ENCODE measurements at places on chromosomes 1 and 21.

GRCh38 chr21:35810431-35810970, 249.8 kb downstream of the SETD4 start:
- DNase-seq: no peak

DNA sequence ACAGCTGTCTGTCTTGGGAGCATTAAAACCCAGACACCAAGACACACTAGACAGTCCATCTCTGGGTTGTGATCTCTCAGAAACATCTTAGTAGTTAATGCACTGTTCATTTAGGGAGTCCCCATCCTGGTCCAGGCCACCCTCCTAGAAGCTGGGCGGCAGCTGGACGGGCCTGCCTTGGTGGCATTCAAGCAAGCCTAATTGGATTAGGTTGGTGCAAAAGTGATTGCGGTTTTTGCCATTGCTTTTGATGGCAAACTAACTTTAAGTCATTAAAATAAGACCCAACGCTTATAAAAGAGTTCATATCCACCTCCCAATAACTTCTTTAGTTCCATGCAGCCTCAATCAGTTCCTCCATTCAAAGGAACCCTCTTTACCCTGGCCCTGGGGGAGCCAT, 21.7 kb downstream of the ATP5PO start:
- no peak for DNase-seq

DNA sequence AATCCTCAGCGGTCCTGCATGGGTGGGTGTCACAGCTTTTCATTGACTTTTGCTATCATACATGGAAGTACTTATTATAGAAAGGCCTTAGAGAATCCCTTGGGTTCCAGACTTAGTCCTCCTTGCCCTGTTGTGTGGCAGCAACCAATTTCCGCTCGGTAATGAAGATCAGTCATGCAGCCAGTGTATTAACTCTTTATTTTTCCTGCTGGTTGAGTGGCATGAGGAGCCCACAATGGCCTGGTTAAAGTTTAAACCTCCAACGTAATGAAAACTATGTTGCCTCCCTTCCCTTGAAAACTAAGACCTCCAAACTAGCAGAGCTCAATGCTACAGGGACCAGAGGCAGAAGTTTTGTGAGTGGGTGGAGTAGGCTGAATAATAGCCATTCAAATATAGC, 20.0 kb downstream of the CITED4 start:
- no peak for DNase-seq

DNA sequence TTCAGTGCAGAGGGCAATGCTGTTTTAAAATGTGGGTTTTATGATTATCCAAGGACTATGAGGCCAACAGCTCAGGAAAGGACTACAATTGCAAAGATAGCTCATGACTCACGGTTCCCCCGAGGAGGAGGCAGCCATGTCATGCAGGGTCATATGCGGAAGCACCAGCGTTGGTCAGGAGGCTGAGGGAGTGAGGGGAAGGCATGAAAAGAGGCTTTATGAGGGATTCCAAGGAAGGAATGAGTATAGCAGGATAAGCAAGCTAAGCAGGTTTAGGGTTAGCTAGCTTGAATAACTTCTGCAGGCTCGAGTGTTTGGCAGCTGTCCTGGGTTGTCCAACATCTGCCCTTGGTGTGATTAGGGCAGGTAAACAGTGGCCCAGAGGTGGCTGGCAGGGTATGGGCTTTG, 495.1 kb downstream of the SETD4 start:
- no peak for DNase-seq

DNA sequence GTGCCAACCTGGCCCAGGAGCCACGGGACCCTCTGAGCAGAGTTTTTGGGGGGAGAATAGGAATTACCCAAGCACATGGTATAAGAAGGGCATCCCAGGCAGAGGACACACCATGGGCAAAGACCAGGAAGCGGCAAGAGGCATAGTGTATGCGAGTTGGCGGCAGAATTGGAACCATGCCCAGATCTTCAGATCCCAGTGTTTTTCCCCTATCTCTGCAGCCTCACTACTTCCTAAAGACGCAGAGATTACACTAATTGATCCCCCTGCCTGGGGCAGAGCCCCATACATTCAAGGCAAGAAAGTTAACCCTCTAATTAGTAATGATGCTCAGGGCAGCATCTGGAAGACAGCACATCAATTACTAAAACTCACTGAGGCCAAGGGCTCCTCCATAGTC, 48.2 kb downstream of the SYT2 start:
- no peak for DNase-seq

DNA sequence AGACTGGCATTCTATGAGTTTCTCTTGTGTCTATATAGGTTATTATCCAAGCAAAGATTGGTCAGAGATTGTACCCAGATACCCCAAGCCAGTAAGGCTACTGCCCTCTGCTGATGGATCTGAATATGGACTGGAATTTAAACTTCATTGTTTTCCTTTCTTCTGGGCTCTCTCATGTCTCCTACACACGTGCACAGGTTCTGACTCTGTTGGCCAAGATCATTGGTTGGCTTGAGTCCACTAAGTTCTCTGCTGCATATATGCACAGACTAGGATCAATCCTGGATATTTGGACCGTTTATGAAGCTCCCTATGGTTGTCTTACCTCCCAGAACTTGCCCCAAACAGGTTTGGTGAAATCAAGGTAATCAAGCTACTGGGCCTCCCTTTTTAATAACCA, 69.7 kb downstream of the CC2D1B start:
- no peak for DNase-seq

- no peak for DNase-seq
Measured at GRCh38 chr1:93448983-93449804, 1.3 kb downstream of the FNBP1L start.

DNA sequence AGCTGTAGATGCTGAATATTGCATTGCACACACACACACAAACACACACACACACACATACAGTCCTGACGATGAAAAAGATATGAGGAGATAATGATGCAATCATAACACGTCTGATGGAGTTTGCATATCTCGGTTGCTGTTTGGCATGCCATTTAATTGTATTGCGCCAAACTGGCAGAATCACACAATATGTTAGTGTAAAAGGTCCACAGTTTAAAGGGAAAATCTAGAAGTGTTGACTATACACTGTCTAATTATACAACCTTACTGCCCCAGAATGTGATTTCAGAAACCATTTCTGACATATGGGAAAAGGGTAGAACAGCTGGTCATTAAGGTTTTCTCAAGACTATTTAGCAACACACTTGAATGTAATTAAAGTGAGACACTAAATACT, 123.7 kb upstream of the PROX1 start:
- DNase-seq: no peak

DNA sequence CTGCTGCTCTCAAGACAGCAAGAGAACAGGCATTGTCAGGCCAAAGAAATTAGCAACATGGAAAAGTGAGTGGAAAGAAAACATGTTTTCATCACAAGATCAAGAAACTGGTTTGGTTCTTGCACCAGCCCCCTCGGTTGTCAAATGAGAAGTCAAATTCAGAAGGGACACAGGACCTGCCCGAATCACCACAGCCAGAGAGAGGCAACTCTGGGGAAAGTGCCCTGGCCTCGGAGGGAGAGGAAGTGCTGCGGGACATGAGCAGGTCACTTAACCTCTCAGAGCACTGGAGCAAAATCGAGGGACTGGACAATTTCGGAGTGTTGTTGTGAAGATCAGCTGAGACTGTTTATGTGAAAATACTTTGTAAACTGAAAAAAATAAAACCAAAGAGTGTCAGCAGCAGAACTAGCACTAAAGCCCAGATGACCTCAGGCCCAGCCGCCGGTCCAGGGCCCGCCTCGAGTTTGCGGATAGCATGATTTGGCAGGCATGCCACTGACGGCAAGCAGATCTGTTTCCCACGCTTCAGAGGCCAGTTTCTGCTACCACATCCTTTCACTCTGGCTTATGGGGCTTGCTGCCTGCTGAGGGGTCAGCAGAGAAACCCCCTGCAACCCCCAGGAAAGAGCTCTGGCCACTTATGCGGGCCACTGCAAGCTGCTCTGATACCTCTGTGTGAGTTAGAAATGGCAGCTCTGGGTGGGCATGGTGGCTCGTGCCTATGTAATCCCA, 32.1 kb downstream of the CD247 start:
- no peak for DNase-seq

DNA sequence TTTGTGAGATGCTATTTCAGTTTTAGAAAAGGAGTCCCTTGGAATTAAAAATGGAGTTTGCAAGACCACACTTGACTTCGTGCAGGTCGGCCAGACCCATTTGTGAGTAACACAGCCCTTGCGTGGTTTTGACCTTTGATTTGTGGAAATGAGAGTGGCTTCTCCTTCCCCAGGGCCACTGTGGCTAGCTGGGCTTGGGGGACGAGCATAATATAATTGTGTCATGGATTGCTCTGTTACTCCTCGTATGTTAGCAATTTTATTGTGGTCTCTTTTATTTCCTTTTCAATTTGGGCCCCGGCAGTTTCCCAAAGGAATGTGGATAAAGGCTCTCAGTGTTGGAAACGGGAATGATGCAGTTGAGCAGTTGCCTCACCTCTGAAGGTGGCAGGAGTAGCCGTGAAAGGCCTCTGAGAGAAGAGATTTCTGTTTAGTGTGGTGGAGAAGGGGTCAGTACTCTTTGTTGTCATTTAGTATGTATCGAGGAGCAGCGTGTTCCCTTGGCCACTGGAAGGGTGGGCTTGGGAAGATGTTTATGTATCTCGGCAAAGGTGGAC, 194.6 kb downstream of the PBX1 start:
- no peak for DNase-seq
